Fibroblast of pulmonary artery (primary cell): ENCODE measurements at places on chromosomes 3 and 15.
A peak's percentile ranks its signal among the peaks of the same experiment; 100 is the strongest.

DNA sequence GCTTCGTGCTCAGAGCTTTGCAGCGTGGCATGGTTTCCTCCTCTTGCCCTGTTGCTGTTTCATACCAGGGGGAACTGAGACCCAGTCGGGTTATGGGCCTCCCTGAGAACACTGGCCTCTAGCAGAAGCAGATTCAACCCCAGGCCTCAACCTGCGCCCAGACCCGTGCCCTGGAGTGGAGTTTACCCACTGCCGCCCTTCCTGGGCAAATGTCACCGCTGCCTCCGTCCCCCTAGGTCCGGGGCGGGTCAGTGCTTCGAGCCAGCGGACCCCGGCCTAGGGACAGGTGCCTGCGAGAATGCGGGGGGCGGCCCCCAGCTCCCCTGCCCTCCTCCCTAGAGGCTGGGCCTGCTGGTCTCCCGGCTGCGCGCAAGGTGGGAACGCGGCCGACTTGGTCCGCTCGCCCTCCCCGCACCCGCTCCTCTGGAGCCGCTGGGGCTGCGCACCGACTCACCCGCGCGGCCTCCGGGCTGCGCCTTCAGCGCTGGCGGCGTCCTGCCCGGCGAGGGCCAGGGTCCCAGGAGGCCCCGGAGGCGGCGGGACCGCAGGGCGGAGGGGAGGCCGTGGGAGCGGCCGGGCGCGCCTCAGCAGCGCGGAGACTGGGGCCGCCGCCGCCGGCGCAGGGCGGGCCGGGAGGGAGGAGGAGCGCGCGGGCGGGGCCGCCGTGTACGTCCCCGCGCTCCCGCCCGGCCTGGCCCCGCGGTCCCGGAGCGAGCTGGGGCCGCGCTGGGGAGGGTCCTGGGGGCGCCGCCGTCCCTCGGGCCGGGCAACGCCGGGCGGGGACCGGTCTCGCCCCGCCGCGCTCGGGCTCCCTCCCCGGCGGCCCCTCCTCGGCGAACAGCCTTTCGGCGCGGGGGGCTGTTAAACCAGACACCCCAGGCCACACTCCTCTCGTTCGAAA, at the start of gene PIGZ:
TSS of gene PIGZ (minus strand) at position 601 of the 901 bp plus-strand sequence. CDS start 16,802 bp downstream, outside the sequence.
- peak; percentile 30 for DNase-seq

GRCh38 chr15:40511093-40511471, 40.3 kb downstream of the CHST14 start:
- no peak for DNase-seq

- DNase-seq: peak; percentile 37
Observed at GRCh38 chr15:43550527-43551363, 33.3 kb downstream of the MAP1A start.

DNA sequence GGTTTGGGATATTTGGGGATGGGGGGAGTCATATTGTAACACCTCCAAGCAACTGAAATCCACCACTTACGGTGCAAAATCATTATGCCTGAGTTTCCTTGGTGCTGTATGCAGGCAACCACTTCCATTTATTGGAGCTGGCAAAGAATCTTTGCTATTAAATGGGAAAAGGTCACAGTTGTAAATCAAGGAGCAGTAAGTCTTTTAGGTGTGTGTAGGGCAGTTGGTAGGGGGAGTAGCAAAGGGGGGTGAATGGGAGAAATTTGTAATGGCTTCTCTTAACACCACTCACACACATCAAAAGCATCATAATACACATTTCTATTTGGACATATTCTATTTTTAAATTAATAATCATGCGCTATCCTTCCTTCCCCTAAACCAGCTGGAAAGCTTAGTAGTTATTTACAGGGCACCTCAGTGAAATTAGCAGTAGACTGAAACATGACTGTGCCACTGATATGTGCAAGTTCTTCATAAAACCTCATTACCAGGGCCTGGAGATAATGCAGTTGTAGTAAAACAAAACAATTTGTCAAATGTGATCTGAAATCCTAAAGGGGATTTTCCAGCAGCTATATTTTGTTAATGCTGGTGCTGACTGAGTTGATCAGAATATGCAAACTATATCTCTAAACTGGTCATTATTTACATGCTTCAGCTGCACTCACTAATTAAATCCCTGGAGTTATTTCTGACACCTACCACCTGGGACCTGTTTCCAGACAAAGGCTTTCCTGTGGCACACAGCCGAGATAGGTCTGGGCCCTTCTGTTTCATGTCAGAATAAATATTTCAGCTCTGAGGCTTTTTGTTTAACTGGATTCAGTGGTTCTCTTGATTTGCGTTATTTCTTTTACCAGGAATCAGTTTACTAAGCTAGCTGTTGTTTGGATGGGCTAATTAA, 90.1 kb downstream of the B3GALNT1 start:
- DNase-seq: no peak

- no peak for DNase-seq
Observed at GRCh38 chr3:135452881-135453280, 512.6 kb upstream of the PPP2R3A start.

DNA sequence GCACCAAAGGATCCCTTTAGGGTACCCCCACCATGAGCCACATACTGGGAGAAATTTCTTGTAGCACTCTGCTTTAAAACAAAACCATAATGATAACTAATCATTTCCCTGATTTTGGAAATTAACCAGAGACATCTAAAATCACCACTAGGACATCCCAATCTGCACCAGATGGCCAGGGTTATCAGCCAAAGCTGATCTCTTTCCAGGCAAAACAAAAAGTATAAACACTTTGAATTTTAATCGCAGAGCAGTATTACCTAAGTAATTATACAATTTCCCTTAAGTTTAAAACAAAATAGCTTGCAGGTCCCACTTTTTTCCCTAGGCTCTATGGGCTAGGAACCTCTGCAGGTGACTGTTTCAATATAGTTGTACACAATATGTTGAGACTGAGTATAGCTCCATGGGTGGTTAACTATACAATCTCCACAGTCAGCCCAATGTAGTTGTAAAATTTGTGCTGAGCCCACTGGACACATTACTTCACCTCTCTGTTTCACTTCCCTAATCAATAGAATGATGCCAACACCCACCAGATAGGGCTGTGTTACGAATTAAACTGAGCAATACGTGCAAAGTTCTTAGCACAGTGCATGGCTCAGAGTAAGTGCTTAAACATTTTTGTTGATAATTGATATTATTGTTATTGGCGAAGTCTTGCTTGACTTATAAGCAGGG, 629 bp upstream of the NOX5 start:
- DNase-seq: no peak

GRCh38 chr3:55597641-55598040, 110.5 kb upstream of the WNT5A start:
- no peak for DNase-seq
